ENCODE measurements at places on chromosomes 3 and 15.
A peak's percentile ranks its signal among the peaks of the same experiment; 100 is the strongest.

DNA sequence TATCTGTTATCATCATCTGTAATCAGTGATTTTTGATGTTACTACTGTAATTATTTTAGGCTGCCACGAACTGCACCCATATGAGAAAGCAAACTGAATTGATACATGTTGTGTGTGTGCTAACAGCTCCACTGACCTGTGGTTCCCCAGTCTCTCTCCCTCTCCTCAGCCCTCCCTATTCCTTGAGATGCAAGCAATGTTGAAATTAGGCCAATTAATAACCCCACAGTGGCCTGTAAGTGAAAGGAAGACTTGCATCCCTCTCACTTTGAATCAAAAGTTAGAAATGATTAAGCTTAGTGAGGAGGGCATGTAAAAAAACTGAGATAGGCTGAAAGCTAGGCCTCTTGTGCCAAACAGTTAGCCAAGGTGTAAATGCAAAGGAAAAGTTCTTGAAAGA lies 218.6 kb upstream of the LRRFIP2 start:
- DNase-seq: no peak

DNA sequence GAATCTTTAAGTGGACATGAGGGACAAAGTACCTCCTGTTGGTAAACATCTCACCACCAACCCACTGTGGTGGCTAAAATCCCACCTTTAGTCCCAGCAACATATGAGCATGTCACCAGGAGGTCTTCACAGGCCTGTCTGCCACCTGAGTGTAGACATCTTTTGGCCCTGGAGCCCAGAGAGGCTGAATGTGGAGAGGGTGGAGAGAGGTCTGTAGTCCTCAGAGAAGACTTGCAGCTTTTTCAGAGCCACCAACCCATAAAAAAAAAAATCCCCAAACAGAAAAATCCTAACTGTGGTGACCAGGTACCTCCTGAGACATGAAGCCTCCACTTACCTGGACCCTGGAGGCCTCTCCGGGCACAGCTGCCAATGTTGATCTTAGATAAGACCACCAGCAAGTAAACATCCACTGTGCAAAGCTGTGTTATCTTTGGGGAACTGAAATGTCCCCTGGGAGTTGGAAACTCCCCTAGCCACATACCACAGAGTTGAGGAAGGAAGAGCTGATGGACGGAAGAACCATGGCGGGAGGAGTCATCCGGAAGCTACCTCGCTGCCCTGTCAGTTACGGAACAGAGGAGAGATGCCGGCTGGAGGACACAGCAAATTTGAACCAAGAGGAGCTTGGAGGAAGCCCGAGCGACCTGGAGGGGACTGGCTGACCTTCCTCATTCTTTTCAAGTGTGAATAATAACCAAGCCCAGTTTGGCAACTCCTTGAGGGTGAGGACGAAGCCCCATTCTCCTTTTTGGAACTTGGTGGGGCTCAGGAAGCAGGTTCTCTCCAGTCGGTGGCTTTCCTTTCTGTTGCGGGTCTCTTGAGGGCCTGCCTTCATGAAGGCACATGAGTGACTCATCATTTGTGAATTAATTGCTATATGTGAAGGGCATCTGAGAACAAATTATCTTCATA lies at the start of gene GHRL:
TSS of gene GHRL (minus strand) at position 443 of the 915 bp plus-strand sequence. CDS start 2,767 bp downstream, outside the sequence.
- no peak for DNase-seq

- peak; percentile 27 for DNase-seq
These were observed 9.6 kb upstream of the PSMD2 start for GRCh38 chr3:184289426-184289938.

DNA sequence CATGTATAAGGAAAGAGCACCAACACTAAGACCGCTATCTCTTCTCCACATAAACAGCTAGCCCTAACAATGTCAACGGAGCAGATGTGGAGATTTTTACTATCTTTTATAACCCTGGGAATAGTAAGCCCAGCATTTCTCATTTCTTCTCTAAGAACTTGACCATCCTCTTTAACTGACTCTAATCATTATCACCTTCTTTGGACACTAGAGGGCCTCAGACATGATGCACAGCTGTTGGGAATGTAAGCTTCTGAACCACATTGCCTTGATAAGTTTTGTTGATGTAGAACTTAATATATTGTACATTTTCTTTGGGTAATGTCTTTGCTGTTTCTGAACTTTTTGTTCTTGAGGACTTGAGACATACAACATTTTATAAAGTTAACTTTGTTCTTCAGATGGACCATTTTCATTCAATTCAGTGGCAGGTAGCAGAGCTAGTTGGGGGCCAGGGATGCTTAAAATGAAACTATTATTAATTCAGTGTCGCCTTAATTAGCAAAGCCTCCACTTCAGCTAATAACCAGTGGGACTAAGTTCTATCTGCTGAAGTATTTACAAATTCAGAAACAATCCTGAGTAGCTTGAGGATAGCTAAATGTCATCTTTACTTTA lies 9.6 kb upstream of the TAGLN3 start:
- no peak for DNase-seq

- DNase-seq: no peak
These were observed 26.2 kb downstream of the RARB start for GRCh38 chr3:25454005-25454927.

GRCh38 chr3:58434168-58434504 lies 504 bp upstream of the PDHB start:
- DNase-seq: no peak
